ENCODE measurements at places on chromosomes 1 and 21. TPM values are rescaled to one million over a fixed set of nuclear protein-coding genes. Genes with fewer than 3 reads are reported as not detected.

Gene CYP4X1
- not detected for total RNA-seq

Gene ADAM30
- not detected for total RNA-seq

Gene SLC35F3
- 0.10 TPM for total RNA-seq

Gene PGBD5
- total RNA-seq = not detected

Gene HSD3B1
- not detected for total RNA-seq

Gene LMX1A
- total RNA-seq = not detected

Gene CA6
- total RNA-seq = not detected

Gene UBL4B
- not detected for total RNA-seq

Gene LRRC7
- total RNA-seq = not detected

Measured in T-helper 17 cell (primary cell).